ENCODE measurements at places on chromosomes 12 and 14.
A peak's percentile ranks its signal among the peaks of the same experiment; 100 is the strongest.

GRCh38 chr14:81555051-81555450, 21.4 kb upstream of the SEL1L start:
- DNase-seq = no peak

DNA sequence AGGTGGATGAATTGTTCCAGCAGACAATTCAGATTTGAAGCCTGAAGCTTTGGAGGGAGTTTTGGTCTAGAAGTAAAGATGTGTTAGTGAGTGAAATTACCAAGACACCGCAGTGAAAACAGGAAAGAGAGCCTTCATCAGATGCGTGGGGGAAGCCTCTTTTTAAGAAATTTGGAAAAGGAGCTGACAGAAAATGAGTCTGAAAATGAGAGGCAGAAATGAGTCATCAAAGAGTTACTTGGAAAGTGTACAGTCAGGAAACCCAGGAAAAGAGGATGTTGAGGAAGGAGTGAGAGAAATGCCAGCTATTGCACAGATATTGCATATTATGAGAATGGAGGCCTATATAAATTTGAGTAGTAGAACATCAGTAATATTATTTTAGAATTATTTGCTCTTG, 520.7 kb downstream of the NRXN3 start:
- no peak for DNase-seq

DNA sequence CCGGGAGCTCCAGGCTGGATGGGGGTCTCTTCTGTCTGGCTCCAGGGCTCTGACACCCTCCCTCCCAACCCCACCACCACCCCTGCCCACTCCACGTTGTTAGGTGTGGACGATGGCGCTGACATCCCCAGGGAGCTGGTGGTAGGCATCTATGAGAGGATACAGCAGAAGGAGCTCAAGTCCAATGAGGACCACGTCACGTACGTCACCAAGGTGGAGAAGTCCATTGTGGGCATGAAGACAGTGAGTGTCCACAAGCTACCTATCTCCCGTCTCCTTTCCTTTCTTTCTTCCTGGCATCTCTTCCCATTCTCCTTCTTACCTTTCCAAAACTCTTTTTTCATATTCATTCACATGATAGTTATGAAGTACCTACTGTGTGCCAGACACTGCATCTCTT, 52.1 kb downstream of the SLC6A12 start:
- DNase-seq = no peak

DNA sequence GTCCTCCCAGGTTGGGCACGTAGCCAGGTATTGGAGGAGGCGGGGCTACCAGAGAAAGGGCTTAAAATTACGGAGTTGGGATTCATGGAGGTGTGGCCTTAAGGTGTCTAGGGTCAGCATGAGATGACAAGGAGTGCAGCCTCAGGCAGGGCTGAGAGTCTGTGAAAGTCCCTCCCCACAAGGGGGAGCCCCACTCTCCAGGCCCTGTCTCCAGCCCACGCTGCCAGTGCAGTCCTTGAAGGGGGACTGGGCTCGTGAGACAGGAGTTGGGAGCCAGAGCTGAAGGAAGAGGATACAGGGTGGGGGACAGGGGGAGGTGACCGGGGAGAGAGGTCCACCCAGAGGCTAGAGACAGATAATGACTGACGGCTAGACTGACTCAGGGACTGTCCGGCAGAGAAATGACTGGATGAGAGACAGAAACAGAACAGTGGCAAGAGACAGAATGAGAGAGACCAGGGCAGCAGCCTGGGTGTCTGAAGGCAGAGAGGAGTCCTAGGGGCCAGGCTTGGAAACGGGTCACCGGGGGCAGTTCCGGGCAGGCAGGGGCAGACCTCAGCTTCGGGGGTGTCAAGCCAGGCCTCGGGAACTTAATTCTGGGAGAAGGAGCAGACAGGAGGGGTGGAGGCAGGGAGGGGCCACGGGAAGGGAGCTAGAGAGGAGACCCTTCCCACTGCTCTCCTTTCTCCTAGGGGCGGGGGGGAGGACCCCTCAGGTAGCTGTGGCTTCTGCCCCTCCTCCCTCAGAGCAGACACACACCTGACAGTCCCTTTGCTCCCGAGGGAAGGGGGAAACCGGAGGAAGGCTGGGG, 970 bp downstream of the CDH24 start:
- DNase-seq = peak; percentile 82

- no peak for DNase-seq
Observed at GRCh38 chr12:96529912-96530311, 40.5 kb downstream of the CFAP54 start.

DNA sequence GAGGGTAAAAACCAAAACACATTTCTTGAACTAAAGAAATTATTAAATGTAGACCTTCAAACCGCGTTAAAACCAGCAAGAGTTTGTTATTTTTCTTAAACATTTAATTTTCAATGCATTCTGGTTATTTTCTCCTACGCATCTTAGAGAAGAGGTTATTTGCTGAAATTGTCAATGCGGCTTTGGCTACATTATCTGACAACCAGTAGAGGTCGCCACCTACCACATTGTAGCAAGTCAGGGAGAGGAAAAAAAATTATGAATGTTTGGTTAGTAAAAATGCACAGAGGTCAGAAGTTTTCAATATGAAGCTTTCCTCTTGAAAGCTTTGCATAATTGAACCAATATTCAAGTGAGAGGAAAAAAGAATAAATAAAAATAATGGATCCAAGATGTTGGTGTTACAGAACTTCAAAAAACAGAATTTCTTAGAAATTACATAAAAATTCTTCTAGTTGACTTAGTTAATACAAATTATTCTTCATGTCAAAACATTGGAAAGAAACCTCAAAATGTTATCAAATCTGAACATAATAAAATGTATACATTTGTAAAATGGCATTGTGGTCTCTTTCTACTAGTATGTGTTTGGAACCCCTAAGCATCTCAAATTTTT, 159.4 kb upstream of the TMTC2 start:
- peak; percentile 49 for DNase-seq
